ENCODE measurements at places on chromosomes 4 and X.

DNA sequence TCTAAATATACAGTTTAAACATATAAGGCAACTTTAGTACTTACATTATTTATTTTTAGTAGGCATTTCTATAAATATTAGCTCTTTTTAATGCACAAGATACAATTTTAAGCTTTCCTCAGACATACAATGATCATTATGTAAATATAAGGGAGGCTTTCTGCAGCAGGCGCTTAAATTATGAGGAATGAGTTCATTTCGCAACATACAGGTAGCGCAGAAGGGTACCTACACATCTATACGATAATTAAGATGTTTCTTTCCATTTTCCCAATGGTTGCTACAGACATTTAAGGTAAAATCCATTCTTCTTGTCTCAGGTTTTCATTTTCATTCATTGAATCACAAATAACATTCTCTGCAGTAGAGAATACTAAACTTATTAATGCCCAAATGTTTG, 1.2 kb downstream of the AASDH start:
- DNase-seq: no peak

GRCh38 chr4:74397748-74398426, 32.9 kb downstream of the EREG start:
- no peak for DNase-seq

DNA sequence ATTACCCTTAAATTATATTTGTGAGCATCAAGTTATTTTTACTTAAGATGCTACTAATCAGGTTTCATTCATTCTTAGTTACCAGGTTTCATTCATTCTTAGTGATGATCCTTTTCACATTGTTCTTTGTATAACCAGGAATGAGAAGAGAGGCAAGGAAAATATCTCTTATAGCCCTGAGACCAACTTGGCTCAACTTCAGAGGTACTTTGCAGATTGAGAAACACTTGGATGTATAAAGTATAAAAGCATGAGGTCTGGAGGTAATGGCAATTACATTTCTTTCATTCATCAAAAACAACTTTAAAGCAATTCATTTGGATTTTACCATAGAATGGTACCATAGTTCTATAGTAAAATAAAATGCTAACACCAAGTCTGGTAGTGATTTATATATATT, 231.0 kb downstream of the PRDM5 start:
- no peak for DNase-seq

GRCh38 chr4:103915224-103915869, 195.6 kb upstream of the TACR3 start:
- peak; percentile 33 for DNase-seq

- no peak for DNase-seq
Measured at GRCh38 chr4:110129544-110129943, 68.9 kb downstream of the ELOVL6 start.

DNA sequence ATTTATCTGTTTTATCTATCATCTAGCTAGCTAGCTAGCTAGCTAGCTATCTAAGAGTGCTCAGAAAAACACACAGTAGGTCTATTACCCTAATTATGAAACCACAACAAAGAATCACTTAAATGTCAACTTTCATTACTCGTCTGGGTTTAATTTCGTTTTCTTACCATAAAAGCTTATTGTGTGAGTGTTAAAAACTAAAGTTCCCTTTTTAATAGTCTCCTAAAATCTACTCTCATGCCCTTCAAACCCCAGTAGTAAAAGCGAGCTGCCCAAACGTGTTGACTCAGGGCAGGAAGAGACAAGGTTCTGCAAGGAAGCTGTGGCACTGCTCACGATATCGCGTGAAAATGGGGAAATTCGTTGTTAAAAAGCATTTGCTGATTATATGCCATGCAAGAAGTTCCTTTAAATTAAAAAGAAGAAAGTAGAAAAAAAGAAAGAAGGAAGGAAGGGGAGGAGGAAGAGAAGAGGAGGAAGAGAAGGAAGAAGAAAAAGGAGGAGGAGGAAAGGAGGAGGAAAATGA, 595 bp downstream of the MBNL3 start:
- no peak for DNase-seq

- DNase-seq: no peak
Measured at GRCh38 chr4:53185869-53186585, 179.8 kb downstream of the SCFD2 start.

DNA sequence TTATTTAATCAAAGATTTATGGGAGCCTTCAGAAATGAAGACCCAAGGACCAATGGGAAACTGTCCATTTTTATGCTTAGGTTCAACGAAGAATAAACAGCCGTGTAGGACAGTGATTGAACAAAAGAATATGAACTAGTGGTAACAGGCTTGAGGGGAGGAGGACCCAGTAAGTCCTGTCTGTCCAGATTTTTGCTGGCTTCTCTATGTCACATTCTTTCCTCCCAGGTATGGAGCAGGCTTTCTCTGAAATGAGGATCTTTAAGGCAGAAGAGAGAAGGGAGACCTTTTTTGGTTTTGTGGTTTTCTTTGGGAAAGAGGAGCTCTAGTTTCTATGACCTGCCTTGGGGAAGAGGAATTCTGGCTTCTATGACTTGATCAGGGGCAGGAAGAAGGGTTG, 74.1 kb downstream of the BANK1 start:
- DNase-seq: no peak

DNA sequence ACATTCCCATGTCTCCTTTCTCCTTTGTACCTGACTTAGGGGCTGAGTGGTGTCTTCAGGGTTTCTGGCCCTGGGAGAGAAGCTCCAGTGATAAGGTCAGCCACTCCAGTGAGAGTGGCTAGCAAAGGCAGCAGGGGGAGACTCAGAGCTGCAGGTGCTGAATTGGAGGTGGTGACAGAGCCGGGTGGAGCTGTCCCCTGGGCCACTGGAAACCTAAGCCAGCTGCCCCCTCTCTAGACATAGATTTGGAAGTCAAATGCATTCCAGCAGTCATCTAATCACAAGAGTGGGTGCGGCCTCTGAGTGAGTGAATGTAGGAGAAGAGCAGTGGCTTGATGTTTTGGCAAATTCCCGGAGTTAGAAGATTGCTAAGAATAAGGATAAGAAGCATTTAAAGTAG, 28.5 kb downstream of the TRIM2 start:
- no peak for DNase-seq

DNA sequence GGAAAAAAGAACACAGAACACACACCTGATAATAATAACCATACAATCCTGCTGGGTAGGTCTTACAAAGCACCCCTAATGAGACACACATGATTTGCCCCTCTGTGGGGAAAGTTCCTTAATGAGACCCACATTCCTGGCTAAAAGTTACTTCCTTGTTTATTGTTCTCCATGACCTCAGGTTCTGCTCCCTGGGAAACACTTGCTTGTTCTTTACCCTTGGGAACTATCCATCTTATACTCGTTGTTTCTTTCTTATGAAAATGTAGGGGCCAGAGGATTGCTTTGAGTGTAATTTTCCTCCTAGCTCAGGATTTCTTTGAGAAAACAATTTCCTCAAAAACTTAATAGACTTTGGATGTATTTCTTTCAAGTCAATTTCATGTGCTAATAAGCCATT, 52.1 kb upstream of the PCDH10 start:
- DNase-seq: no peak

- DNase-seq: peak; percentile 2
Measured at GRCh38 chrX:6021316-6022091, 207.2 kb downstream of the NLGN4X start.

- no peak for DNase-seq
Measured at GRCh38 chrX:51496501-51497291, at the start of gene NUDT11. Gene NUDT11, minus strand, starts transcription at chrX:51496592. Its CDS starts 148 bp downstream, at chrX:51496444.

DNA sequence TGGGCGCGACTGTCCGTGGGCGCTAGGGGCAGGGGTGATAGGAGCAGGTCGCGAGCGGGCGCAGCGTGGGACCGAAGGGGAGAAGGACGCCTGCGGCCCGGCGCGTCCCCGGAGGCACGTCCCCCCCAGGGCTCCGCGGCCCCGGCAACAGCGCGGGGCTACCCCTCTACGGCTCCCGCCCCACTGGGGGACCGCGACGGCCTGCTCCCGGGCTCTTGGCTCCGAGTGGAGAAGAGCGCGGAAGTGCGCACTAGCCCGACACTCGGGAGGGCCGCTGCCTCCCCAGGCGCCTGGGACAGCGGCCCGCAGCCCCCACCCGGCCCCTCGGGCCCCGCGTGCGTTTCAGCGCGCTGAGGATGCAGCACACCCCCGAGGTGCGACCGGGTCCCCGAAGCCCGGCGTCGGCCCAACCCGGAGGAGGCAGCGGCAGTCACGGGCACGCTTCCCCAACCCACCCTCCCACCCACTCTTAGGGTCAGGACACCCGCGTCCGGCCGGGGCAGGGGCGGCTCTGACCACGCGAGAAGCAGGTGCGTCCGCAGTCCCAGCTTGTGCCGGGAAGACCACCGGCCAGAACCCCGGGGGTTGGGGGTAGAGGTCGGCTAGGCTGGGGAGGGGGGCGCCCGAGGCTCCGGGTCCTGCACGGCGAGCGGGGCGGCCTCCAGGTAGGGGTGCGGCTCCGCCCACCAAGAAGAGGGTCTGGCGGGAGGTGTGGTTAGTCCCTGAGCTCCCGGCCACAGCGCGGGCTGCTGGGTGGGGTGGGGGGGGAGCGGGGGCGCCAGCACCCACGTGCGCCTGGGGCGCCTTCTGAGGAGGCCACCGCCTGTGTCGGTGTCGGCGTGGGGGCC, 18.5 kb upstream of the NAT8L start:
- no peak for DNase-seq

GRCh38 chrX:43176686-43177085, 398.7 kb upstream of the PPP1R2C start:
- no peak for DNase-seq

GRCh38 chr4:185346975-185347601, 48.6 kb downstream of the LRP2BP start:
- no peak for DNase-seq

DNA sequence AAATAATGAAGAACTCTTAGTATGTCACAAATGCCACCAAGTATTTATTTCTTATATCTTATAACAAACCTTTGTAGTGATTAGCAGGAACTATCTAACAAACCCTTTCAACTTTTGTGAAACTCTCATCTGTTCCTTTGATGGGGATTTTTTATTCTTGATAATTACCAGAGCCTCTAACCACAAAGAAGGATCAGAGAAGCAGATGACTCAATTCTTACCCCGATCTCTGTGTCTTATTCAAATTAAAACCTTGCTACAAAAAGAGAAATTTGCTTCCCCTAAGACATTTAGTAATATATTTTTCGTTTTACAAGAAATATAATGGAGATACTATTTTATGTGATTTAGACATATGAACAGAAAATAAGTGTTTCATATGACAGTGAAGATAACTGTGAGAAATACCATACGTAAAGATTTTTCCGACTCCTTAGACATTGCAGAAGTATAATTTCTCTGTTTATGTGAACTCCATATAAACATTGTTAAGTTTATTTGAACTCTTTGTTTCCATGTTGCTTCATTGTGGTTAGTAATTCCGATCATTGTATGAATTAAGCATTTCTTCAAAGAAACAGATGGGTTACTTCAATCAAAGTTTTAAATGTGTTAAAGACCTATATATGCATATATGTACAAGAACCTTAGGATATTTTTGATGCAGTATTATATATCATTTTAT, 205.4 kb downstream of the CFAP299 start:
- DNase-seq: no peak

DNA sequence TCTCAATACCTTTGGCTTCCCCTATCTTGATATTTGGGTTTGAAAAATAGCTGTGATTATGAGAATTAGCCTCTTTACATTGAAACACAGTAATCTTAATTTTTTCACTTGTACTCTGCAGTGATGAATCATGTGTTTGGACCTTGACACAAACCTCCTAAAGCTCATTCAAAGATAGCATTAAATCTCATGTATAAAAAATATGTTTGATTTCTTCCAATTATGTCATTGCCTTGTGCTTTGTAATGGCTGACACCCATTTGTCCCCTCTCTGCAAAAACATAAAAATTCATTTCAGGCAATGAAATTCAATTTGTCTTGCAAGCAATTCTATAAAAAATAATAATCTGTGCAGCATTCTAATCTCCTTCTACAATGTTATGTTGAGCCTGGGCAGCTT, 422.4 kb upstream of the BOD1L1 start:
- no peak for DNase-seq
